ENCODE measurements at places on chromosomes 5 and 9.

- no peak for DNase-seq
- H3K27ac ChIP-seq: no peak overlapping the region
- H3K4me3 ChIP-seq: no peak overlapping the region
- no peaks in the 10 kb centered on the region for H3K36me3 ChIP-seq
- no peaks in the 10 kb centered on the region for H3K27me3 ChIP-seq
These were observed 19.9 kb upstream of the FAM120A start for GRCh38 chr9:93431539-93432105.

GRCh38 chr5:122500245-122501088 lies 188.4 kb downstream of the SNCAIP start:
- H3K27ac ChIP-seq: no peak overlapping the region
- peak; percentile 32 for DNase-seq
- H3K4me1 ChIP-seq: no peaks in the 10 kb centered on the region
- no peaks in the 10 kb centered on the region for H3K27me3 ChIP-seq
- no peak overlapping the region for H3K4me3 ChIP-seq

DNA sequence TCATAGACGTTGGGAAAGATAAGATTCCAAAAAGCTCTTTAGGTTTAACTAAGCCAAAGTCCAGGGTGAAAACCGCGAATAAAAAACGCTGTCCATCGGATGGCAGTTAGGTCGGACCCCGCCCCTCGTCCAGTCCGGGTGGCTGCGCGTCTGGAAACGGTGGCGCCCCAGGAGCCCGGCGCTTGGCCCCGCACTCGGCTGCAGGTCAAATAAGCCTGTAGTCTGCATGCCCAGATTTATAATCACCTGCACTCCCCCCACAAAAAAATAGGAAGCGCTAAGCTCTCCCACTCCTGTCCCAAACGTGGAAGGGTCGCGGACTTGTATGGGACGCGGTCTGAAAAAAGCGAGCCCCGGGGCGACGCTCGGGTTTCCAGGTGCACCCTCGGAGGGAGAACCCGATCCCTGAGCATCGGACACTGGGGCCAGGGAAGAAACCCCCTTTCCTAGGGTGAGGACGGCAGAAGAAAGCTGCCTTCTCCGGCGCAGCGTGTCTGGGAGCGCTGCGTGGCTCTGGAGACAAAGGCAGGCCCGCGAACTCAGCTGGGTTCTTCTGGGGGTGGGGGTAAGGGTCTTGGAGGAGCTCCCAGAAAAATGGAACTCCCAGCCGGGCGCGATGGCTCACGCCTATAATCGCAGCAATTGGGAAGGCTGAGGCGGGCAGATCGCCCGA lies 923 bp upstream of the ZBTB5 start:
- H3K4me1 ChIP-seq: no peaks in the 10 kb centered on the region
- no peaks in the 10 kb centered on the region for H3K27me3 ChIP-seq
- peak overlapping the region; percentile 93 for H3K27ac ChIP-seq
- H3K4me3 ChIP-seq: peak overlapping the region; percentile 67
- H3K36me3 ChIP-seq: no peaks in the 10 kb centered on the region

GRCh38 chr5:178538741-178539229 lies 51.4 kb downstream of the COL23A1 start:
- H3K27me3 ChIP-seq: peaks cover 2% of the 10 kb centered on the region
- no peak for DNase-seq
- no peak overlapping the region for H3K27ac ChIP-seq

DNA sequence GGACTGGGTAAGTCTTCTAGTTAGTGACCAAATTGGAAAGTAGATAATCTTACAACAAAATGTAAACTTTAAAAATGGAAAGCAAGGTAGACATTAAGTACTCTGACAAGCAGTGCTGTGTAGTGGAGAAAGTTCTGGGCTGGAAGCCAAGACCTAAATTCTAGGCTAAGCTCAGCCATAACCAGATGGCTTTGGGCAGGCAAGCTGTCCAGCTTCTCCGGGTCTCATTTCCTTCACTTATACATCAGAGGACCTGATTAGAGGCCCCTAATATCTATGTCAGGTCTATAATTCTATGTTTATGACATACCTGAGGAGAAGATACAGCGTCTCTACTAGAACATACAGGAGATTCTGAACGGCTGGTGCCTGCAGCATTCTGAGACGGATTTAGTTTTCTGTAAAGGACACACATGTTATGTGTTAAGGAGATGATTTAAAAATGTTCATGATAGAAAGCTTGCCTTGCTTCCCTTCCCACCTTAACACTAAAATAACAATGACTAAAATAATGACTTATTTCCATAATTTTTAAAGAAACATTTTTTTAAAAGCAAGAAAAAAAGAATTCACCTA lies 61.2 kb downstream of the ELL2 start:
- H3K27me3 ChIP-seq: no peaks in the 10 kb centered on the region
- H3K27ac ChIP-seq: no peak overlapping the region
- no peak for DNase-seq
- no peaks in the 10 kb centered on the region for H3K36me3 ChIP-seq

GRCh38 chr9:4207881-4208615 lies 91.8 kb downstream of the GLIS3 start:
- DNase-seq: no peak
- no peak overlapping the region for H3K4me3 ChIP-seq
- H3K27me3 ChIP-seq: no peaks in the 10 kb centered on the region
- no peaks in the 10 kb centered on the region for H3K36me3 ChIP-seq
- H3K27ac ChIP-seq: peak overlapping the region; percentile 80

DNA sequence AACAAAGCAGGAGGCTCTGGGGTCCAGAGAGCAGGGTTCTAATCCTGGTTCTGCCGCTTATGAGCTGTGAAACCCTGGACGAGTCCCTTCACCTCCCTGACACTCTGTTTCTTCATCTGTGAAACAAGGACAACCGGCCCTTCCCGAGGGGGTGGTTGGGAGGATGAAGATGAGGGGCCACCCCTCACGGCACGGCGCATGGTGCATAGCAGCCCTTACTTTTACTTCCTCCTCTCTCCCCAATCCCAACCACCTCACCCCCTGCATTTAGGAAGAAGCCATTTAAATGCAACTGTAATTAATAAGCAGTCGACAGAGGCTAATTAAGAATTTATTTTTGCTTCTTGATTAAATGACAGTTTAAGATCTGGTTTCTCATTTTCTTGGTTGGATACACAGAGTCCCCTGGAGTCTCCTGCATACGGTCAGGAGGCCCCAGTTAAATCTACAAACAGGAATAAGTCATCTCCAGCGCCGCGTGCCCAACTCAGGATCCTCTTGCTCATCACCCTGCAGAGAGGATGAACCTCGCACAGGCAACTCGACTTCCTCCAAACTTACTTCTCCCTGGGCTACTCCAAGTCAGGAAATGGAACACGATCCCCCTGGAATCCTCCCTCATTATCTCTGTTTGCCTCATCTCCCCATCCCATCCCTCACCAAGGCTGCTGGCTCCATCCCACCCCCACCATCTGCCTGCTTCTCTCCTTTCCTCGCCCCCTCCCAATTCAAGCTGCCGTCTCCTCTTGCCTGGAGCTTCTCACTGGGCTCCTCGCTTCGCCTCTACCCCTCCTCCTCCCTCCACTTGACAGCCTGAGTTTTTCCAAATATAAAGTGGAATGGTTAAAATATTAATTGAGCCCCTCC lies 95.9 kb downstream of the HRH2 start:
- H3K36me3 ChIP-seq: no peaks in the 10 kb centered on the region
- H3K4me3 ChIP-seq: no peak overlapping the region
- DNase-seq: no peak
- no peaks in the 10 kb centered on the region for H3K27me3 ChIP-seq
- no peaks in the 10 kb centered on the region for H3K4me1 ChIP-seq
- H3K27ac ChIP-seq: no peak overlapping the region

- H3K36me3 ChIP-seq: no peaks in the 10 kb centered on the region
- H3K27ac ChIP-seq: no peak overlapping the region
- H3K4me1 ChIP-seq: no peaks in the 10 kb centered on the region
- no peak for DNase-seq
- no peak overlapping the region for H3K4me3 ChIP-seq
These were observed 48.5 kb downstream of the PLGRKT start for GRCh38 chr9:5389109-5389732.

GRCh38 chr5:12214267-12215015 lies 310.2 kb upstream of the CTNND2 start:
- H3K27ac ChIP-seq: no peak overlapping the region
- H3K4me3 ChIP-seq: no peak overlapping the region
- H3K36me3 ChIP-seq: no peaks in the 10 kb centered on the region
- no peak for DNase-seq
- H3K4me1 ChIP-seq: no peaks in the 10 kb centered on the region

GRCh38 chr9:110582156-110582555 lies 2.6 kb upstream of the SVEP1 start:
- H3K27ac ChIP-seq: no peak overlapping the region
- H3K36me3 ChIP-seq: no peaks in the 10 kb centered on the region
- no peaks in the 10 kb centered on the region for H3K27me3 ChIP-seq
- no peaks in the 10 kb centered on the region for H3K4me1 ChIP-seq
- DNase-seq: no peak

- H3K4me3 ChIP-seq: no peak overlapping the region
- DNase-seq: no peak
- H3K27ac ChIP-seq: no peak overlapping the region
- no peaks in the 10 kb centered on the region for H3K27me3 ChIP-seq
- no peaks in the 10 kb centered on the region for H3K4me1 ChIP-seq
- no peaks in the 10 kb centered on the region for H3K36me3 ChIP-seq
These were observed 27.0 kb upstream of the FRRS1L start for GRCh38 chr9:109193974-109194556.

DNA sequence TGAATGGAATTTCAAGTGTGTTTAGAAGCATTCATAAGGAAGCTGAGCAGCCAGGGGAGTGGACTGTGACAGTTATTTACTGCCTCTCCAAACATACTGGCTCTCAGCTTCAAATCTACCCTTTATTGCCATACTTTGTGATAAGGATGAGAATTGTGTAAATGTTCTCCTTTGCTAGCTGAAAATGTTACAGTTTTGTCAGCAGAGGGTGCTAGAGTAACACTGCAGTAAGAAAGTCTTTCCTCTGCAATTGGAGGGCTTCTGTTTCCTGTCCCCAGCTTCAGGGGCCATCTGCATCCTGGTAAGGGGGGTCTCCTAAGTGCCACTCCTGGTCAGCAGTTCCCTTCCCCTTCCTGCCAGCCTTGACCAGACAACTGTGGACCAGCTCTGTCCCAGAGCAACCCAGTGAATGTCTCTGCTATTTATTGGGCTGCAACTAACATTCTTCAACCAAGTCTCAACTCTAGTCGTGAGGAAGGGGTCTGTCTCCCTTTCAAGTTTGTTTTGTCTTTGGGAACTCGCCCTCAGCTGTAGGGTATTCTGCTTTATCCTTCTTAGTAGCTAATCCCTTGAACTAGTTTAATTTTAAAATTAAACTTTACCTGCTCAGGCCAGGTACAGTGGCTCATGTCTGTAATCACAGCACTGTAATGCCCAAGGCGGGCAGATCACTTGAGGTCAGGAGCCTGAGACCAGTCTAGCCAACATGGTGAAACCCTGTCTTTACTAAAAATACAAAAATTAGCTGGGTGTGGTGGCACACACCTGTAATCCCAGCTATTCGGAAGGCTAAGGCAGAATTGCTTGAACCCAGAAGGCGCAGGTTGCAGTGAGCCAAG lies 45.3 kb downstream of the RAPGEF6 start:
- no peak overlapping the region for H3K27ac ChIP-seq
- H3K4me1 ChIP-seq: no peaks in the 10 kb centered on the region
- DNase-seq: no peak
- no peaks in the 10 kb centered on the region for H3K27me3 ChIP-seq
- H3K4me3 ChIP-seq: no peak overlapping the region
- no peaks in the 10 kb centered on the region for H3K36me3 ChIP-seq

- no peaks in the 10 kb centered on the region for H3K27me3 ChIP-seq
- H3K36me3 ChIP-seq: no peaks in the 10 kb centered on the region
- DNase-seq: no peak
These were observed 22.0 kb downstream of the UBE2QL1 start for GRCh38 chr5:6470672-6471071.

GRCh38 chr5:179298181-179298993 lies 46.9 kb downstream of the ADAMTS2 start:
- no peak overlapping the region for H3K4me3 ChIP-seq
- no peak overlapping the region for H3K27ac ChIP-seq
- H3K4me1 ChIP-seq: peaks cover 8% of the 10 kb centered on the region
- no peaks in the 10 kb centered on the region for H3K27me3 ChIP-seq

- H3K4me1 ChIP-seq: no peaks in the 10 kb centered on the region
- no peaks in the 10 kb centered on the region for H3K36me3 ChIP-seq
- H3K27ac ChIP-seq: peak overlapping the region; percentile 95
- no peaks in the 10 kb centered on the region for H3K27me3 ChIP-seq
These were observed 813 bp downstream of the GNAQ start for GRCh38 chr9:78030553-78031443.

GRCh38 chr5:170546282-170546681 lies 42.5 kb downstream of the KCNIP1 start:
- no peak for DNase-seq
- no peaks in the 10 kb centered on the region for H3K36me3 ChIP-seq
- H3K4me1 ChIP-seq: no peaks in the 10 kb centered on the region
- no peak overlapping the region for H3K4me3 ChIP-seq
- H3K27me3 ChIP-seq: no peaks in the 10 kb centered on the region

DNA sequence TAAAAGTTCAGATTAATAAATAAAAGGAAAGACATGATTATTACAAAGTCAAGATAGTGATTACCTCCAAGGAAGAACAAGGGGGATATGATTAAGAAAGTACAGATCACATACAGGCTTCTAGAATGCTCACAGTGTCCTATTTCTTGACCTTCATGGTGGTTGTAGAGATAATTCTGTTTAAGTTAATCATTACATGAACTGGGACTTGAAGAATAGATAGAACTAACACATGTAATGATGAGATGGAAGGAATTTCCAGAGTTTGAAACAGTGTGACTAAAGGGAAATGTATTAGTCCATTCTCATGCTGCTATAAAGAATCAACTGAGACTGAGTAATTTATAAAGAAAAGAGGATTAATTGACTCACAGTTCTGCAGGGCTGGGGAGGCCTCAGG lies 72.7 kb downstream of the LURAP1L start:
- no peaks in the 10 kb centered on the region for H3K4me1 ChIP-seq
- H3K4me3 ChIP-seq: no peak overlapping the region
- no peak overlapping the region for H3K27ac ChIP-seq
- no peaks in the 10 kb centered on the region for H3K27me3 ChIP-seq
- DNase-seq: no peak

DNA sequence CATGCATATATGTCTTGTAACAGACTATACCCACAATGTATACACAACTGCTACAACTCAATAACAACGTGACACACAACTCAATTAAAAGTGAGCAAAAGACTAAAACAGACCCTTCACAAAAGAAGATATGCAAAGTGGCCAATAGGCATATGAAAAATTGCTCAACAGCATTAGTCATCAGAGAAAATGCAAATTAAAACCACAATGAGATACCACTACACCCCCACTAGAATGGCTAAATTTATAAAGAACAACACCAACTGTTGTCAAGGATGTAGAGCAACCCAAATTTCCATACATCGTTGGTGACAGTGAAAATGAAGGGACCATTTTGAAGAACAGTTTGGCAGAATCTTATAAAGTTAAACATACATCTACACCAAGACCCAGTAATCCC lies 38.9 kb downstream of the GABRB2 start:
- H3K4me1 ChIP-seq: no peaks in the 10 kb centered on the region
- no peaks in the 10 kb centered on the region for H3K27me3 ChIP-seq
- DNase-seq: no peak
- no peak overlapping the region for H3K4me3 ChIP-seq
- no peaks in the 10 kb centered on the region for H3K36me3 ChIP-seq
- no peak overlapping the region for H3K27ac ChIP-seq

GRCh38 chr9:91716239-91716638 lies 233.8 kb downstream of the ROR2 start:
- no peaks in the 10 kb centered on the region for H3K27me3 ChIP-seq
- H3K27ac ChIP-seq: no peak overlapping the region
- H3K4me3 ChIP-seq: no peak overlapping the region
- DNase-seq: no peak
- H3K4me1 ChIP-seq: no peaks in the 10 kb centered on the region

All from uterus (tissue), 4 donors.